ENCODE measurements at places on chromosomes 4 and X. TPM values are rescaled to one million over a fixed set of nuclear protein-coding genes. Genes with fewer than 3 reads are reported as not detected.

DNA sequence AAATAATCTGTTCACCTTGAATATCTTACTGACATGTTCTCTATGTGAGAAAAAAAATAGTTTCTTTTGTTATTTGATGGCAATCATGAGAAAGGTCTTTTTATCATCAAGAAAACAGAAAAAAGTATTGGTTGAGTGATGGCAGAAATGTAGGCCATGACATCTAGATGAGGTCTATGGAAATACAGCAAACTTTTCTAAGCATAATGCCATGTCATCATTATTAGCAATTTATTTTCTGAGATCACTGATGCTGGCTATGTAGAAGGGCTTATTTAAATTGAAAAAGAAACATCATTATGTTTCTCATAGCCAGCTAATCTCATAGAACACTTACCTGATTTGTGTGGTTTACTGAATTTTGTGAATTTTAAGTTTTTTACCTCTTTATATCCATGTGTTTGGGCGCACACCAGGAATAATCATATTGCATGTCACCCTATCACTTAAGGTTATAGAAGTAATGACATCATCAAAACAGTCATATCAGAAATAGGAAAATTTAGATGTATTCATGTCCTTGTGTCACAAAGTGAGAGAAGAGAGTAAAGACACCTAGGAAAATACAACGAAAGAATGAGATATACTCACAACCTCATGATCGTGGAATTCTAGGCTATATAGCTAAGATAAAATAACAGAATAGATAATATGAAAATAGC lies 22.4 kb downstream of the UGT2A3 start:
- H3K4me3 ChIP-seq: no peak overlapping the region
- no peaks in the 10 kb centered on the region for H3K4me1 ChIP-seq

GRCh38 chr4:115515366-115515765 lies 401.9 kb upstream of the NDST4 start:
- H3K4me3 ChIP-seq: no peak overlapping the region
- peaks cover 8% of the 10 kb centered on the region for H3K4me1 ChIP-seq
- H3K27ac ChIP-seq: no peak overlapping the region
- DNase-seq: no peak

EREG gene
- total RNA-seq: not detected

GRCh38 chr4:7771541-7772507 lies 167.8 kb downstream of the AFAP1 start:
- no peak overlapping the region for H3K27ac ChIP-seq
- no peak for DNase-seq
- no peak overlapping the region for H3K4me3 ChIP-seq
- no peaks in the 10 kb centered on the region for H3K4me1 ChIP-seq
- no peaks in the 10 kb centered on the region for H3K36me3 ChIP-seq

- H3K27ac ChIP-seq: peak overlapping the region; percentile 17
- H3K4me3 ChIP-seq: peak overlapping the region; percentile 81
- H3K4me1 ChIP-seq: peaks cover 20% of the 10 kb centered on the region
- no peaks in the 10 kb centered on the region for H3K27me3 ChIP-seq
- DNase-seq: peak; percentile 90
These were observed 730 bp downstream of the MANBA start for GRCh38 chr4:102759831-102760644.

MORF4L2 gene
- 90.4 TPM for total RNA-seq

- no peaks in the 10 kb centered on the region for H3K4me1 ChIP-seq
- H3K27ac ChIP-seq: no peak overlapping the region
- no peaks in the 10 kb centered on the region for H3K36me3 ChIP-seq
- DNase-seq: no peak
- H3K4me3 ChIP-seq: no peak overlapping the region
- no peaks in the 10 kb centered on the region for H3K27me3 ChIP-seq
These were observed 38.6 kb upstream of the HMX1 start for GRCh38 chr4:8910100-8910821.

- DNase-seq: no peak
- no peaks in the 10 kb centered on the region for H3K27me3 ChIP-seq
- no peaks in the 10 kb centered on the region for H3K4me1 ChIP-seq
- no peak overlapping the region for H3K27ac ChIP-seq
- H3K36me3 ChIP-seq: no peaks in the 10 kb centered on the region
- H3K4me3 ChIP-seq: no peak overlapping the region
These were observed 28.2 kb upstream of the CEP135 start for GRCh38 chr4:55920571-55920970.

TASL gene
- 1.5 TPM for total RNA-seq

MAML3 gene
- 20.8 TPM for total RNA-seq

TBC1D9 gene
- total RNA-seq: not detected

DNA sequence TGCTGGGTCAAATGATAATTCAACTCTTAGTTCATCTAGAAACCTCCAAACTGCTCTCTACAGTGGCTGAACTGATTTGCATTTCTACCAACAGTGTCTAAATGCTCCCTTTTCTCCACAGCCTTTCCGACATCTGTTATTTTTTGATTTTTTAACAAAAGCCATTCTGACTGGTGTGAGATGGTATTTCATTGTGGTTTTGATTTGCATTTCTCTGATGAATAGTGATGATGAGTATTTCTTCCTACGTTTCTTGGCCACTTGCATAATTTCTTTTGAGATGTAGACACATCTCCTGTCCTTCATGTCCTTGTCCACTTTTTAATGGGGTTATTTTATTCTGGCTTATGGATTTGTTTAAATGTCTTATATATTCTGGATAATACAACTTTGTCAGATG lies 298.2 kb upstream of the ARSJ start:
- no peaks in the 10 kb centered on the region for H3K36me3 ChIP-seq
- H3K27ac ChIP-seq: no peak overlapping the region
- DNase-seq: no peak
- H3K4me3 ChIP-seq: no peak overlapping the region

DNA sequence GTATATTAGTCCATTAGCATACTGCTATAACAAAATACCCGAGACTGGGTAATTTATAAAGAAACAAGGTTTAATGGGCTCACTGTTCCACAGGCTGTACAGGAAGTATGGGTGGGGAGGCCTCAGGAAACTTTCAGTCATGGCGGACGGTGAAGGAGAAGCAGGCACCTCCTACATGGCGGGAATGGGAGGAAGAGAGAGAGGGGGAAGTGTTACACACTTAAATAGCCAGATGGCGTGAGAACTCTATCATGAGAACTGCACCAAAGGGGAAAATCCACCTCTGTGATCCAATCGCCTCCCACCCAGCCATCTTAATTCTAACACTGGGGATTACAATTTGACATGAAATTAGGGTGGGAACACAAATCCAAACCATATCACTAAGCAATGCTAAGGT lies 98.9 kb upstream of the SH3RF1 start:
- no peaks in the 10 kb centered on the region for H3K4me1 ChIP-seq
- DNase-seq: no peak
- no peaks in the 10 kb centered on the region for H3K27me3 ChIP-seq

DNA sequence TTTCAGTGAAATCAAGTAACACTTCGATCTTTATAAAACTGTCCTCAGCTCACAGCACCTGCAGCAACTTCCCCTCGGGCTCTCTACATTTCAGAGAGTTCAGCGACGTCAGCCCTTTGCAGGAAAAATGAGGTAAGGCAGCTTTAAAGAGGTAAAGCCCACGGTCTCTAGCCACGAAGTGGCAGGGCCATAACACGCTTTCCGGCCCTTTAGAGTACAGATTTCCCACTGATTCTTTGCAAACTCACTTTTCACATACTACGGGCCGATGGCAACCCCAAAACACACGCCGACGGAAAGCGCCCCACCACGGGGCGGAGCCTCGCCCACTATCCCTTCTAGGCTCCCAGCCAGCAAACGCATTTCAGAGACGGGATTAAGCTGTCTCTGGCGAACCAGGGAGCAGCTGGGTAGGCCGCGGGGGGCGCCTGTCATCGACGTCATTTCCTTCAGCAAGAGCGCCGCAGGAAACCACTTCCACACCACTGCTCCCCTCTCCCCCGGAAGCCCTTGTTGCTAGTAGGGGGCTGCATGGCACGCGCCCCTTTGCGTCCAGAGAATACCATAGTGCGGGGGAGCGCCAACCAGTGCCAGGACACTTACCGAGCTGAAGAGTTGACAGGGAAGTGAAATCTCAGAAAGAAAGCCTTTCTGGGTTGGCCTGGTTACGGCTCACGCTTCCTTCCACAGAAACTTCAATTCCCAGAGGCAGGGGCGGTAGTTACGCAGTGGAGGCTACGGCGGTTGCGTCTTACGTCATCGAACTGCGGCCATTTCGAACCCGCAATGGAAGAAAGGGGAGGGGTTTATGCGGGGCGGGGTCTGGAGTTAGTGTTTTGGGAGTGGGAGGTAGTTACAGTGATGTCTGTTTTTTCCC lies at the start of gene TRMT10A:
Gene TRMT10A, minus strand, starts transcription at position 730 of the 877 bp plus-strand sequence. CDS start 4,701 bp downstream, outside the sequence.
- no peaks in the 10 kb centered on the region for H3K36me3 ChIP-seq
- peak within 1 kb of the TSS; percentile 85 for H3K4me3 ChIP-seq
- peaks cover 17% of the 10 kb centered on the region for H3K4me1 ChIP-seq
- no peaks in the 10 kb centered on the region for H3K27me3 ChIP-seq
- DNase-seq: peak; percentile 99

MAP3K15 gene
- not detected for total RNA-seq

DNA sequence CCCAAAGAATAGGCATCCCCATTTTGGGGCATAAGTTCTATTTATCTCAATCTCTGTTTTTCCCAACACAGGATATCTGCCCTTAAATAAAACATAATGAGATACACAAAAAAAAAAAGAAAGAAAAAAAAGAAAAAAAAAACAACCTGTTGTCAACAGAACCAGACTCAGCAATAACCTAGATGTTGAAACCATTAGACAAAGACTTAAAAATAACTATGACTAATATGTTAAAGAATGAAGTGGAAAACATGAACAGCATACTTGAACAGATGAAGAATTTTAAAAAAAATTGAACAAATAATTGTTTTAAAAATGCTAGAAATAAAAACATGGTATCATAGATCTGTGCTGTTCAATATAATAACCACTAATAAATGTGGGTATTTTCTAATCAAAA lies 93.4 kb upstream of the RXFP1 start:
- no peaks in the 10 kb centered on the region for H3K36me3 ChIP-seq
- H3K27me3 ChIP-seq: no peaks in the 10 kb centered on the region
- no peak overlapping the region for H3K27ac ChIP-seq
- no peak for DNase-seq
- no peaks in the 10 kb centered on the region for H3K4me1 ChIP-seq

PRSS12 gene
- not detected for total RNA-seq

ADH7 gene
- total RNA-seq: not detected

DNA sequence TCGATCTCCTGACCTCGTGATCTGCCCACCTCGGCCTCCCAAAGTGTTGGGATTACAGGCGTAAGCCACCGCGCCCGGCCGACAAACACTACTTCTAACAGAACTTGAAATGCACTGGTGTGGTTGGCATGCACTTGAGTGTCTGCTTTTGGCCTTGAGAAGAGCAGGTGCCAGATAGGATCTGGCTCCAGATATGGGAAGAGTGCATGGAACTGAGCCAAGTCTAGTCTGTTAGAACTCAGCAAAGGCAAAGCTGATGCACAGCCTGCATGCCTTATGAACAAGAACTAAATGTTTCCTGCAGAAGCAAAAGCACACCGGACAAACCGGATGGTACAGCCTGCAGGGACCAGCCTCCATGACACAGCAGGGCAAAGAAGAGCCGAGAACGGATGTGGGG lies 35.1 kb upstream of the TBL1X start:
- H3K4me1 ChIP-seq: no peaks in the 10 kb centered on the region
- H3K27me3 ChIP-seq: no peaks in the 10 kb centered on the region
- H3K27ac ChIP-seq: no peak overlapping the region
- H3K36me3 ChIP-seq: no peaks in the 10 kb centered on the region
- no peak overlapping the region for H3K4me3 ChIP-seq

- no peak overlapping the region for H3K27ac ChIP-seq
- no peak for DNase-seq
- H3K27me3 ChIP-seq: no peaks in the 10 kb centered on the region
These were observed 144.1 kb downstream of the PDGFC start for GRCh38 chr4:156827519-156827918.

DNA sequence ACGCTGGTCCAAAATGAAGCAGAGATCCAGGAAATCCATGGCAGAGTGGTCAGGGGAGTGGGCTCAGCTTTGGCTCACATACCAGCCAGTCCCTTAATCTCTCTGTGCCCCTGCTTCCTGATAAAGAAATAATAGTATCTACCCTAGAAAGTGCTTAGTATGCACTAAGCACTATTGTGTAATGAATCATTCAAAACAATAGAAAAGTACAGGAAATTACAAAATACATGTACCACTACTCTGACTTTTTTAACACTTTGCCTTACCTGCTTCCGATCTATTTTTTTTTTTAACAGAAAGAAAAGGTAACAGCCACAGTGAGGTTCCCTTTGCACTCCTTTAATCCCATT lies 49.9 kb downstream of the TBC1D9 start:
- DNase-seq: no peak
- no peak overlapping the region for H3K27ac ChIP-seq
- no peaks in the 10 kb centered on the region for H3K36me3 ChIP-seq
- H3K27me3 ChIP-seq: no peaks in the 10 kb centered on the region

DNA sequence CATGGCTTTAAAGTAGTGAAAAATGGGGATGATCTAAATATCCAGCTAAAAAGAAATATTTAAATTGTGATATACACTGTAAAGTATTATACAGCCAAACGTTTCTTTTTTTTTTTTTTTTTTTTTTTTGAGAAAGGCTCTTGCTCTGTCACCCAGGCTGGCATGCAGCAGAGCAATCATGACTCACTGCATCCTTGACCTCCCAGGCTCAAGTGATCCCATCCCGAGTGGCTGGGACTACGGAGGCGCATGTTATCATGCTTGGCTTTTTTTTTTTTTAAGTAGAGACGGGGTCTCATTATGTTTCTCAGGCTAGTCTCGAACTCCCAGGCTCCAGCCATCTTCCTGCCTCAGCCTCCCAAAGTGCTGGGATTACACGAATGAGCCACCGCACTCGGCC lies 17.1 kb downstream of the SMIM14 start:
- peaks cover 64% of the 10 kb centered on the region for H3K4me1 ChIP-seq
- H3K36me3 ChIP-seq: peaks cover 53% of the 10 kb centered on the region
- peak overlapping the region; percentile 5 for H3K27ac ChIP-seq
- H3K27me3 ChIP-seq: no peaks in the 10 kb centered on the region
- no peak overlapping the region for H3K4me3 ChIP-seq
